ENCODE measurements at places on chromosomes 5 and 9. TPM values are rescaled to one million over a fixed set of nuclear protein-coding genes. Genes with fewer than 3 reads are reported as not detected.

Gene CDC25C
- total RNA-seq, result 0.19 TPM

Gene CCNH
- 23.5 TPM for total RNA-seq

Gene IL3
- not detected for total RNA-seq

Gene ADCY2
- 0.51 TPM for total RNA-seq

Gene SETD9
- 9.7 TPM for total RNA-seq

Data from pancreas (tissue), 10 donors.